ENCODE measurements at places on chromosomes 1 and 21. TPM values are rescaled to one million over a fixed set of nuclear protein-coding genes. Genes with fewer than 3 reads are reported as not detected.

CHI3L2 gene
- total RNA-seq: not detected

UTS2 gene
- total RNA-seq: not detected

TRIM46 gene
- 3.0 TPM for total RNA-seq

ELAPOR1 gene
- not detected for total RNA-seq

FCAMR gene
- total RNA-seq: not detected

CLCA1 gene
- total RNA-seq: 0.08 TPM

PGBD5 gene
- total RNA-seq: 0.11 TPM

FMOD gene
- 0.42 TPM for total RNA-seq

MRAP gene
- total RNA-seq: not detected

LCE1D gene
- total RNA-seq: not detected

RGS8 gene
- total RNA-seq: not detected

UBAP2L gene
- 66.9 TPM for total RNA-seq

IGFN1 gene
- total RNA-seq: not detected

KRTAP12-2 gene
- total RNA-seq: not detected

FAM229A gene
- total RNA-seq: 1.5 TPM

GBP1 gene
- 3.1 TPM for total RNA-seq

BLACAT1 gene
- total RNA-seq: 2.4 TPM

AGO4 gene
- 3.3 TPM for total RNA-seq
